ENCODE measurements at places on chromosomes 7 and 10.

DNA sequence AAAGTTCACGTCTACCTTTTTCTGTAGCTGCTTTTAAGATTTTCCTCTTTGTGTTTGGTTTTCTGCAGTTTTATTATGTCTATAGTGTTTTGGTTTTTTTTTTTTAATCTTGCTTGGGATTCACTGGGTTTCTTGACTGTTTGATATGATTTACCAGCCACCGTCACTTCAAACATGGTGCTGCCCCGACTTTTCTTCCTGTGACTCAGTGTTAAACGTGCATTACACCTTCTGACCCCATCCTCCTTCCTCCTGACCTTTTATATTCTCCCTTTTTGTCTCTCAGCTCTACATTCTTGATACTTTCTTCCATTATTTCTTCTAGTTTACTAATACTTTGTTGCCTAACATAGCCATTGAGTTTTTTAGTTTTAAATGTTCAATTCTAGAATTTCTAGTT is 61.5 kb downstream of the GNA12 start:
- no peak for ATAC-seq

DNA sequence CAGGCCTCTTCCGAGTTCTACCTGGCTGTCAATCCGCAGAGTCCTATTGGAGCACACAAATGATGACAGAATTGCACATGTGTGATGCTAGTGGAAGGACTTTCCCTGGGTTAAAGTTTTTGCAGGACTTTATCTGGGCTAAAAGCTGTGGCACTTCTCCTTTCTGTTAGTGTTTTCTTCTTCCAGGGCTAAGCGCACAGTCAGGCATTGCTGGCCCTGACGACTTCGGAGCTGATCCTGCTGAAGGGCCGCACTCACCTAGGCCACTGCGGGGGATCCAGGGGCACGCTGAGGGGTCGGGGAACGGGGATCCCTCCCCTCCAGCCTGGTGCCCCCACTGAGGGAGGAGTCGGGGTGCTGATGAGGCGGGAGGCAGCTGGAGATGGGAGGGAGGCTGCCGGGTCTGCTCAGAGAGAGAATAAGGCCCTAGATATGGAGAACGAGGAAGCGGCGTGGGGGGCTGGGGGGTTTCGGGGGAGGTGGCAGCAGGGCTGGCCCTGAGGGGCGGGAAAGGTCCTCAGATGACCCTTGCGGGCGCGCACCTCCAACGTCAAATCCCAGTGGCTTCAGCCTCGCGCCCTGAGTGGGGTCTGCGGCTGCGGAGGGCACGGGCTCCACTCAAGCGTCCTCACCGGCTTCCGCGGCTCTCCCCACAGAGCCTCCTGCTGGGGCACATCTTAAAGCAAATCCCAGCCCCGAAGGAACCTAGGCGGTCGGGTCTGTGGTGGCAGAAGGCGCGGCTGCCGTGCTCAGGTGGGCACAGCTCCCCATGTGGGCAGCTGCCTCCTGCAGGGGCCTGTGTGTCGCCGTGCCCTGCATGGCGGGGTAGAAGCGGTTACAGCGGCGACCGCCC is 30.9 kb downstream of the AGR3 start:
- peak; percentile 65 for ATAC-seq

DNA sequence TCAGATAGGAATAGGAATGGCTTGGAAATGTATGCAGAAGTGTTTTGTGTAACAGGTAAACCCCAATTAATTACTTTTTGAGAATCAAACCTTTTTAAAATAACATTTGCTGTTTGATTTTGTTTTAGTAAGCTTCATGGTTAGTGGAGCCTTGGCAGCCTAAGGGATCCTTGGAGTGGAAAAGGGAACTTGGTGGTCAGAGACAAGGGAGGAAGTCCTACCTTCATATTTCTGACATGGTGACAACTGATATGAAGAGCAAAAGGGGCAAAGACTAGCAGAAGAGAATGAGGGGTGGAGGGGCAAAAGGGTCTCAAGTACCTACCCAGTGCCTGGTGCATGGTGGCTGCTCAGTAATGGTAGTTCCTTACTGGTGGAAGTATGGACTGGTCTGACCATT is 32.3 kb downstream of the AHCYL2 start:
- ATAC-seq: no peak

DNA sequence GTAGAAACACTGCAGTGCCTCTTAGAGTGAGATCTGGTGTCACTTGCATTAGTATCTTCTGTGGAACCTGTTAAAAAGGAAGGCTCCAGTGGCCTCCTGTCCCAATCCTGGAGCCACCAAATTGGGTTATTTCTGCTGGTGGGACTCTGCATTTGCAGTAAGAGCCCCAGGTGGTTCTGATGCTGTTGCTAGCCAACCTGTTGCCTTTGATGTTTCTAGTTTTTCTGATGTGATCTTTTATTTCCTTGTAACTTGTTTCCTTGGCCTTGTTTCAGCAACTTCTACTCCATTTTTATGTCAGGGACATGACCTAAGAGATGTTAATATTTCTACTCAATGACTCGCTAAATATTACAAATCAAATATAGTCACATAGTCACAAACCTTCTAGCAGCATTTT is 12.5 kb upstream of the STN1 start:
- ATAC-seq: no peak

DNA sequence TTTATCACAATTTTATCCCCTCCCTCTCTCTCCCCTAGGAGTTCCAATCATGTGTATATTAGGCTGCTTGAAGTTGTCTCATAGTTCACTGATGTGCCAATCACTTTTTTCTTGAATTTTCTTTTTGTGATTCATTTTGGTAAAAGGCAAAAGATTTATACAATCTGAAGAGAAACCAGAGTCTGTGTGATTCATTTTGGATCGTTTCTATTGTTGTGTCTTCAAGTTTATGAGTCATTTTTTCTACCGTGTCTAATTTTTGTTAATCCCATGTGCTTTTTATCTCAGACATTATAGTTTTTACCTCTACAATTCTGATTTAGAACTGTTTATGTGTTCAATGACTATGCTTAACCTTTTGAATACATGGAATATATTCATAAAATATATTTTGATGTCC is 483.9 kb upstream of the AUTS2 start:
- no peak for ATAC-seq

DNA sequence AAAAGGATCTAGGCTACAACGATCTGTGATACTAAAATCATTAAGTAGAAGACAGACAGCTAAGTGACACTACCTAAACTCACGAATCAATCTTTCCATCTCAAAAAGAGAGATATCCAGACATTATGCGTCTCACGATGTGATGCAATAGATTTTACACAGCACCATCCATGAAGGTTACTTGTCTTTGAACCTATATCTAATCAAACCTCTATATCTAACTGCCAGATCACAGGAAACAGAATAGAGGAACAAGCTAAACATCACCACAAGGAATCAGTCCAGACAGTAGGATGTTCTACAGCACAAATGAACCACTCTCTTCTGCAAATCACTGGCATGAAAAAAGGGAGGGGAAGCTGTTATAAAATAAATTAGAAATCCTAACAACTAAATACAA is 4.1 kb downstream of the RAPGEF5 start:
- ATAC-seq: no peak
